ENCODE measurements at places on chromosomes 13 and 19.

GRCh38 chr13:96075953-96076543, 13.9 kb upstream of the HS6ST3 start:
- DNase-seq, result no peak

DNA sequence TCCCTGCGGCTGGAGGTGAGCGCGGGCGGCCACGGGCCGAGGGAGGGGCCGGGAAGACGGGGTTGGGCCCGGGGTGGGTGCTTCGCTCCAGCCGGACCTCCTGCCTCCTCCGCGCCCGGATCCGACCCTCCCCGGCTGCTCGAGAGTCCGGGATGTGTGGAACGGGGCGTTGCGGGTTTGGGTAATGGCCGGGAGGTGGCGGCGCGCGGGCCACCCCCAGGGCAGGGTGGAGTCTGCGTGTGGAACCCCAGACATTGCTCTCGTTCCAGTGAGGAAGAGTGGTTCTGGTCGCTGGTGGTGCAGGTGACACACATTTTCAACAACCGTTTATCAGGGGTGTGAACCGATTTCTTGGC, 38.8 kb downstream of the ARHGEF7 start:
- no peak for DNase-seq

DNA sequence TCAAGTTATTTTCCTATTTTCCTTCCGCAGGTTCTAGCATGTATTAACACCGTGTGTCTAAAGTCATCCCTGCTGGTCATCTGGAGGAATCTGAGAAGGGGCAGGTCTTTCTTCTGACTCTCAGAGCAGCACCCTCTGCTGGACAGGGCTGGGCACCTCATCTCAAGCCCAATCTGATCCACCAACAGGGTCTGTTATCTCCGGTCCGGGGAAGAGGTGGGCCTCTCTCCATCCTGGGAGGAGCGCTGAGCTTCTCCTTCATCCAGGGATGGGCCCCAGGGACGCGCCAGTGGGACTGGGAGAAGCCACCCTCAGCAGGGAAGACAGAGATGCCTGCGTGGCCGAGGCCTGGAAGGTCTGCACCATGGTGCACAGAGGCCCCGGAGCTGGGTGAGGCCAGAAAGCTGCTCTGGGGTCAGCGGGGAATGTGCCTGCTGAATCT, 26.0 kb upstream of the ZNF331 start:
- no peak for DNase-seq

DNA sequence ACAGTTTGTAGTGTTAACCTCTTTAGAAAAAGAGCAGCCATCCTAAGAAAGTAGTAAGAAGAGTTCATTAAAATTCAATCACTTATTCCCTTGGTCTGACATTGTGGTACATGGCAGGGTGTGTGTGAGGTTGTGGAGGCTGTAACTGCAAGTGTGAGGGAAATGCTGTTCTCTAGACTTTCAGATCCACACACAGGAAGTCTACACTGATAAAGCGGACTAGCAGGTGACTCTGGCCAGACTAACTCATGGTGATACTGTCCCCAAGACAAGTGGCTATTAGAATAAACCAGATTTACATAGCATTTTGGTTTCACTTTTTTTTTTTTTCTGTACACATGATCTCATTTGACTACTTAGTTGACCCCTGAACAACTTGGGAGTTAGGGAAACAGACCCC, 10.0 kb downstream of the MTIF3 start:
- no peak for DNase-seq

DNA sequence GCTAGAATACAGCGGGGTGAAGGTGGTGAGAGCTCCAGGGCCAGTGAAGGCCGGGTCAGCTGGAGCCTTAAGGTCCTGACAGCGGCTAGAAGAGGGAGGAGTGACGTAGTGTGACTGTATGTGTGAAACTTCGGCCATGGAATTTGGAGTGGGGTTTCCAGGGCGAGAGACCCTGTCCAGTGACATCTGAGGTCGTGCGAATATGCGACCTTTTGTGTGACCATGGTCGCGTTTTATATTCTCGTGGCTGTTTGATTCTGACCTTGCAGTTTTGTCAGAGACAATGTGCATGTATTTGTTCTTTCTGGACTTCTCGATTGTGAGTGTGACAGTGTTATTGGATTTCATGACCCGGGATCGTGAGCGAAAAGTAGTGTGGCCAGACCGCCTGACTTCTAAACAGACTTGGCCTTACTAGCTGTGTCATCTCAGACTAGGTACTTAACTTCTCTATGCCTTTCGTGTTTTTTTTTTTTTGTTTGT, 405 bp upstream of the ZNF569 start:
- DNase-seq, result no peak

GRCh38 chr19:47027586-47028088, 8.0 kb downstream of the NPAS1 start:
- DNase-seq, result no peak

- DNase-seq, result no peak
Observed at GRCh38 chr13:106036870-106037269, 498.6 kb downstream of the EFNB2 start.

- no peak for DNase-seq
Observed at GRCh38 chr13:110687736-110688135, 18.2 kb downstream of the CARS2 start.

GRCh38 chr19:45824531-45825262, 9.6 kb upstream of the RSPH6A start:
- no peak for DNase-seq

GRCh38 chr19:55473225-55474012, 3.0 kb upstream of the ZNF628 start:
- DNase-seq, result no peak

GRCh38 chr13:51801631-51802099, 2.3 kb downstream of the DHRS12 start:
- DNase-seq, result no peak

- DNase-seq, result peak; percentile 91
Observed at GRCh38 chr13:108957369-108958012, 328.1 kb downstream of the MYO16 start.

DNA sequence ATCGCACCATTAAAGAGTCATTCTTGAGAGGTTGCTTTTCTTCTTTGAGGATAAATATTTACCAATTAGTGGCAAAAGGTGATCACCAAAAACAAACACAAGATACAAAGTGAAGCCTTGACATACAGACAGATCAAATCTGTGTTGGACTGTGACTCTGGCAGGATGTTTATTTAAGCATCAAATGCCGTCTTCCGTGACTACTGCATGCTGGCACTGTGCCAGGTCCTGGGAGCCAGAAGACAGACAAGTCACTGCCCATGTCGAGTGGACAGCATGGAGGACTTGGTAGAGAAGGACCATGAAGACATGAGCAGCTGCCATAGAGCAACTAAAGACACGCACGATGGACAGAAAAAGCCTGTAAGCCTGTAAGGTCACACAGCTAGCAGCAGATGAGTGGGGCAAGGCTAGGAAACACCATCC, 92.8 kb upstream of the FARP1 start:
- DNase-seq, result no peak

- no peak for DNase-seq
Observed at GRCh38 chr19:51305479-51305878, 6.0 kb upstream of the IGLON5 start.

DNA sequence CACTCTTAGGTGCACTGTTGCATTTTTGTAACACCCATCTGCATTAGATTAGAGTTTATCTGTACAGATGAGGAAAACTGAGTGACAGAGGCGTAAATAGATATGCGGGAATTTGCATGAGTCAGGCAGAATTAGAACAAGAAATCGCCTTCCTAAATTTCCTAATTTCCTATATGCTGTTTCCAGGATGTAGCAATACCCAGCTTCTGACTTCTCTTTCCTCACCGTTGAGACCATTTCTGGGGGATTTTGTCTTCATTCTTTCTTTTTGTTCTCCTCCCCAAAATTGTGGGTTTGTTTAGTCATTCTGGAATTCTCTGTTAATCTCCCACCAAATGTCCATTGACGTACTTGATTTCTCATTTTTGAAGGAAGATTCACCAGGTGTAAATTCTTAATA, 10.6 kb upstream of the ZNF792 start:
- DNase-seq, result no peak

GRCh38 chr13:38872693-38873092, 117.9 kb downstream of the STOML3 start:
- DNase-seq, result no peak

DNA sequence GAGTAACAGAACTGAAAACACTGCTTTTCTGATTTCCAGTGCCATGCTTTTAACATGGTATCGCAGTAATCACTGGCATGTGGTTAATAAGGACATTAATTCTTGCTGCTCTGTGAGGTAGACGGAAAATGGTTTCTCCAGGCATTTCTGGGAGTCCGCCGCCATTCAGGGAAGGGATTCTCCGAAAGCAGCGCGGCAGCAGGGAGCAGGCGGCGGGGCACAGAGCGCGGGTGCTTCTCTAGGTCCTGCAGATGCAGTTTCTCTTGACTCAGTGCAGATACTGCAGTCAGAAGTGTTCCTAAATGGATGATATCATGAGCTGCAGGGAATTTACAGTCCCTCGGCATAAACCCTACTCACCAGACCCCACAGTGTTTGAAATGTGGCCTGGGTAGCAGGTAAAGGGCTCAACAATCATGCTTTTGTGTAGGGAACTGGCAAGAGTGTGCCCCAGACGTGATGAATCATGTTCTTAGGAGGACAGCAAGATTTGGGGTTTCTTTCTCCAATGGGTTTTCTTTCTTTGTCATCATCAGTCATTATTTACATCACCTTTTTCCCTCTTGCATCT, 338.6 kb upstream of the ARGLU1 start:
- no peak for DNase-seq

- no peak for DNase-seq
Observed at GRCh38 chr13:48862572-48862971, 113.1 kb upstream of the FNDC3A start.

- DNase-seq, result no peak
Observed at GRCh38 chr19:54160182-54160811, 776 bp upstream of the LENG1 start.

GRCh38 chr13:106492588-106493475, 42.6 kb downstream of the EFNB2 start:
- no peak for DNase-seq
